ENCODE measurements at places on chromosomes 7 and 10.

GRCh38 chr10:52674474-52674873 lies 98.1 kb downstream of the MBL2 start:
- no peak for DNase-seq

GRCh38 chr10:77245953-77246352 lies 391.7 kb downstream of the KCNMA1 start:
- DNase-seq, result no peak

DNA sequence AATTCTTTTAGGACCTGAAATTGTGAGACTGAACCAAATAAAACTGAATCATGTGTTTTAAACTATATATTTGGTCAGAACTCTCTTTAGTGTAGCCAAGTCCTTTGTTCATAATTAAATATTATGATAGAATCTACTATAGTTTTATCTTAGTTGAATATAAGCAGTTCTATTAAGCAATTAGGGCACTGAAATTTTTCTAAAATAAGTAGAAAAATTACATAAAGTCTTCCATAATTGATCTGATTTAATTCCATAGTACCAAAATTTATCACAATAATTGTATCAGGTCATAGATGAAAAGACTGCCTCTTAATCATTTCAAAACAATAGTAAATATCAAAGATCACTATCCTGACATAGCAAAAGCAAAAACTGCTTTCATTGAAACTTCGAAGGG lies 90.1 kb upstream of the BET1 start:
- no peak for DNase-seq

DNA sequence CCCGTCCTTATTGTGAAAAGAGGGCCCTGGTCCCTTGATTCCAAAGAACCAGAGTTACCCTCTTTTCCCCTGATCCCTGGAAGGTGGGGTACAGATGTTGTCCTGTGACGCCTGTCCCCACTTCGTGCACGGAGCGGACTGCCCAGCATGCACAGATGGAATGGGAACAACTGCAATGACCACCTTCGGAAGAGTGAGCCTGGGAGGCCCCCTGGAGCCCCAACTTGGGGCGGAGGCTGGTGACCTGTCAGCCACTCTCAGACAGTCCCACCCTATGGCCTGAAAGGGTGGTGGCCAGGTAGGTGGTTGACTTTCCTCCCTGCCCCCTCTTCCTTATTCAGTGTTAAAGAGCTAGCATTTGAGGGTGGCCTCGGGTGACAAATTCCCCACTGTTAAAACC lies 196.6 kb upstream of the GALNT17 start:
- no peak for DNase-seq
